CD8-positive, alpha-beta memory T cell (primary cell): ENCODE measurements at places on chromosomes 13 and 19. TPM values are rescaled to one million over a fixed set of nuclear protein-coding genes. Genes with fewer than 3 reads are reported as not detected.

GRCh38 chr19:54696117-54696548 is 28.1 kb upstream of the KIR3DL3 start:
- DNase-seq = no peak
- no peak overlapping the region for H3K4me3 ChIP-seq
- peaks cover 4% of the 10 kb centered on the region for H3K27me3 ChIP-seq

DNA sequence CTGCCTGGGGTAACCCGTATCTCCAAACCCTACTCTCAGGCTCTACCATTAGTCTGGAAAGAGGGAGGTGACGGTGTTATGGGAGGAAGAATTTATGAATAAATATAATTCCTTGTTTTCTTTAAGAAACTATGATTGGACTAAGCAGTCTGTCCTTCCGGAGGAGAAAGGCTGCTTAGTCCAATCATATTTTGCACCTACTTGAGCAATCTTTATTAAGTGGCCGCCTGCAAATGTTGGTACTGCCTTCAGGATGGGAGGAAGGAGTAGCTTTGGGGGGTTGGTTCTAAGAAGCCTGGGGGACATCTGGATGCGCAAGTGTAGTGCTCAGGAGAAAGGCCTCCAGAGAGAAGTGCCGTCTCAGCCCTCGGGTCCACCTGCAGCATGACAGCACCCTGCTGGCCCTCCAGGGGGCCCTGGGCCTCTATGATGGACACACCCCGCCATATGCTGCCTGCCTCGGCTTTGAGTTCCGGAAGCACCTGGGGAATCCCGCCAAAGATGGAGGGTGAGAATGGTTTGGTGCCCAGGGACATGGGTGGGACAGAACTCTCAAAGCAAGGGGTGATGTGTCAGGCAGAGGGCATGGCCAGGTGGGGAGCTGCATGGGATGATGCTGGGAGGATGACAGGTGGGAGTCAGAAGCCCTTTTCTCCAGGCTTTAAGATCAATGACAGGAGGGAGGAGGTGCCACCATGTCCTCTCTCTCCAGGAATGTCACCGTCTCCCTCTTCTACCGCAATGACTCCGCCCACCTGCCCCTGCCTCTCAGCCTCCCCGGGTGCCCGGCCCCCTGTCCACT is 4.1 kb downstream of the ACP4 start:
- H3K27me3 ChIP-seq = no peaks in the 10 kb centered on the region
- no peaks in the 10 kb centered on the region for H3K36me3 ChIP-seq
- H3K4me3 ChIP-seq = no peak overlapping the region
- no peak for DNase-seq
- H3K27ac ChIP-seq = no peak overlapping the region
- no peaks in the 10 kb centered on the region for H3K4me1 ChIP-seq

- no peak overlapping the region for H3K27ac ChIP-seq
- H3K4me3 ChIP-seq = no peak overlapping the region
- H3K27me3 ChIP-seq = no peaks in the 10 kb centered on the region
- DNase-seq = no peak
- H3K4me1 ChIP-seq = no peaks in the 10 kb centered on the region
- no peaks in the 10 kb centered on the region for H3K36me3 ChIP-seq
These were observed 246.9 kb downstream of the DNAJC15 start for GRCh38 chr13:43270130-43270830.

DNA sequence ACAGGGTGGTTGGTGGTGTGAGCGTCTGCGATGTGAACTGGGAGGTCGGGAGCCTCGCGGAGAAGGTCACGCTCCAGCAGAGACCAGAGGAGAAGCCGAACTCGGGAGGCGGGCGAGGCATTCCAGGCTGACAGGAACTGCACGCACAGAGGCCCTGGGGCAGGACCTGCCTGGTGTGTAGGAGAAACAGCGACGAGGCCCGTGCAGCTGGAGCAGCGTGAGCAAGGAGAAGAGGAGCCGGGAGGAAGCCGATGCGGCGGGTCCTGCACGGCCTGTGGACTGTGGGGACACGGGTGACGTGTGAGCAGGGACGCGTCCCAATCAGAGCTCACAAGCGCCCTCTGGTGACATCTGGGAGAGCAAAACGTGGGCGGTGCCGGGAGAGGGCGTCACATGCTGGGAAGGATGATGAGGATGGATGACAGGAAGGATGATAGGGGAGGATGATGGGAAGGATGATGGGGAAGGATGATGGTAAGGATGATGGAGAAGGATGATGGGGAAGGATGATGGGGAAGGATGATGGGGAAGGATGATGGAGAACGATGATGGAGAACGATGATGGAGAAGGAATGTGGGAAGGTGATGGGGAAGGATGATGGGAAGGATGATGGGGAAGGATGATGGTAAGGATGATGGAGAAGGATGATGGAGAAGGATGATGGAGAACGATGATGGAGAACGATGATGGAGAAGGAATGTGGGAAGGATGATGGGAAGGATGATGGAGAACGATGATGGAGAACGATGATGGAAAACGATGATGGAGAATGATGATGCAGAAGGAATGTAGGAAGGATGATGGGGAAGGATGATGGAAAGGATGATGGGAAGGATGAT is 16.1 kb upstream of the MADCAM1 start:
- no peak overlapping the region for H3K27ac ChIP-seq
- H3K27me3 ChIP-seq = no peaks in the 10 kb centered on the region
- H3K4me3 ChIP-seq = no peak overlapping the region

DNA sequence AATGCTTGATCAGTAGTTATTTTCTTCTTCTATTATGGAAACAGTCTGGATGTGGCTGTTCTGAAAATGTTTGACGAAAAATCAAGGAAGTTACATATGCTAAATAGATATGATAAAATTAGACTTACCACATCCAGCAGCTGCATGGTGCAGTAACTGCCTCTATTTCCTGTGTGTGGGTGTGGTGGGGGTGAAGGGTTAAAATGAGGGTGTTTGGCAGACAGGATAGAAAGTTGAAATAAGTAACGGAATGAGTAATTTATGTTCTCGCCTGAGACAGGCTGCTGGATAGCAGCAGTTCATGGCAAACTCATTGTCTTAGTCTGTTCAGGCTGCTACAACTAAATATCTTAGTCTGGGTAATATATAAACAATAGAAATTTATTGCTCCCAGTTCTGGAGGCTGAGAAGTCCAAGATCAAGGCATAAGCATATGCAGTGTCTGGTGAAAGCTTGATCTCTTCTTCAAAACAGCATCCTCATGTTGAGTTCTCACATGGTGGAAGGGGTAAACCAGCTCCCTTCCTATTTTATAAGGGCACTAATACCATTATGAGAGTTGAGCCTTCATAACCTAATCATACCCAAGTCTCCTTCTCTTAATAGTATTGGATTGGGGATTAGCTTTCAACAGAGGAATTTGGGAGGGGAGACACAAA is 1248.9 kb downstream of the SLITRK5 start:
- peaks cover 10% of the 10 kb centered on the region for H3K4me1 ChIP-seq
- no peak overlapping the region for H3K4me3 ChIP-seq
- no peaks in the 10 kb centered on the region for H3K27me3 ChIP-seq
- no peak overlapping the region for H3K27ac ChIP-seq
- no peaks in the 10 kb centered on the region for H3K36me3 ChIP-seq
- DNase-seq = peak; percentile 2

DNA sequence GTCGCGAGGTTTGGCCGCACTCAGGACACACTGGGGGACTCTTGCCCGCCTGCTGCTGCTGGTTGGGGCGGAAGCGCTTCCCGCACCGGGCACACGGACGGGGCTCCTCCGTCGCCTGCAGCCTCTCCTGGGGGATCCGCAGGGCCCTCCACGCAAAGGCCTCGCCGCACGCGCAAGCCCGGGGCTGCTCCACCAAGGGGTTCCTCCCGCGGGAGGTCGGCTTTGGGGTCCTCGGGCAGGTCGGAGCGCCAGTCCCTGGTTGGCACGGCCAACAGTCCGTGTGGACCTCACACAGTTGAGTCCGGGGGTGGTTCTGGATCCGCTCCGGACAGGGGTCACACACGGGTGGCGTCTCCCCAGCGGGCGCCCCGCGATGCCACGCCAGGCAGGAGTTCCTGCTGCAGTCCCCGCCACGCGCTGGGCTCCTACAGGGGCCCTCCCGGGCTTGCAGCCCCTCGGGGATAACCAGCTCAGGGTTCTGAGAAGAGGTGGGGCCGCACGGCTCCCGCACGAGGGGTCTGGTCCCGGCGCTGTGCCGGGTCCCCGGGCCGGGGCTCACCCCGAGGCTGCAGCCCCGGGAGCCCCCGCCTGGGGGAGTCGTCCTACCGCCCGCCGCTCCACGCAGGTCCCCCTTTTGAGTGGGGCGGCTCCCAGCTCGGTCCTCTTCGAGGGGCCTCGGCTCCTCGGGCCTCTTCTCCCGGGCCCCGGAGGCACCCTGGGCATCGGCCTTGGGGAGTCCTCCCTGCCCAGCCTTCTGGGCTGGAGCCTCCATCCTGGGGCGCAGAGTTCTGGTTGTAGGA is 6.2 kb upstream of the ZNF497 start:
- no peaks in the 10 kb centered on the region for H3K4me1 ChIP-seq
- H3K36me3 ChIP-seq = no peaks in the 10 kb centered on the region
- no peaks in the 10 kb centered on the region for H3K27me3 ChIP-seq

DNA sequence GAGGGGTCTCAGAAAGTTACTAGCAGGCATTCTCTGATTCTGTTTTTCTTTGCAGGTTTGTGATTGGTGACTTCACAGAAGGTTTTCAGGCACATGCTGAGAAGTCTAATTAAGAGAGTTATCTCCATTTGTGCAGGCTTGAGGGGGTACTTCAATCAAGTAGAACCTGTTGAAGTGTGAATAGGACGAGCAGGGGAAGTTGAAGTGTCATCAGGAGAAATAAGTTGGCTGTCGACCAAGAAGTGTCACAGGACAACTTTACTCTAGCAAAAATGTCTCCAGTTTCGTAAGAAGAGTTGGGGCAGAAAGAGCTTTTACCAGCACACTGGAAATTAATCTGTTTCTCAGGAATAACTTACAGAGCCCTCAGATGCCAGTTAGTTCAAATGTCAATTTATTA is 576.5 kb upstream of the SLITRK5 start:
- no peak overlapping the region for H3K4me3 ChIP-seq
- no peaks in the 10 kb centered on the region for H3K36me3 ChIP-seq
- H3K27ac ChIP-seq = no peak overlapping the region
- H3K4me1 ChIP-seq = no peaks in the 10 kb centered on the region
- no peak for DNase-seq
- no peaks in the 10 kb centered on the region for H3K27me3 ChIP-seq

DNA sequence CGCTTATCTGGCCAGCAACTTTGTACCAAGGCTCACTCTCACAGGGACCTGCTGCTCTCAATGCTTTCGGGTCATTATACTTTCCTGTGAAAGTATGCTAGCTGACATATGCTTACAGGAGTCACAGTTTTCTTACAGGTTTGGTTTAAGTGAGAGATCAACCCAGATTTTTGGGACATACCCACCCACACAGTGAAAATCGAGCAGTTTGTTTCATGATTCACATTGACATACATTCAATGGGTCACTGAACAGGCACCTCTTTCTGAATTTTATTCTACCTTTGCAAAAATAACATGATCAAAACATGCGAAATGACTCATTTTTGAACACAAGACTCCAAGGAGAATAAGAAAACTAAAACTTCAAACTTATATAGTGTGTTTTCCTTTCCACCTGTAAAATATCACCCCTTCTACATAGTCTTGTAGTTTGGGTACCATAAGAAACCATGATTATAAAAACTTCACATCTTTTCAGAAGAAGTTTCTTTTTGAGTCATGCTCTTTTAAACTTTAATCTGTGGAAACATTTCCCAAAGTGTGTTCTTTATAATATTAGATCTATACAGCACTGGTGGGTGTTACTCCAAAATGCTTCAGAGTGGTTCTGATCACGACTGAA is 44.3 kb upstream of the TEX29 start:
- peaks cover 32% of the 10 kb centered on the region for H3K36me3 ChIP-seq
- H3K27me3 ChIP-seq = no peaks in the 10 kb centered on the region
- no peaks in the 10 kb centered on the region for H3K4me1 ChIP-seq
- no peak for DNase-seq
- no peak overlapping the region for H3K27ac ChIP-seq
- H3K4me3 ChIP-seq = no peak overlapping the region

DNA sequence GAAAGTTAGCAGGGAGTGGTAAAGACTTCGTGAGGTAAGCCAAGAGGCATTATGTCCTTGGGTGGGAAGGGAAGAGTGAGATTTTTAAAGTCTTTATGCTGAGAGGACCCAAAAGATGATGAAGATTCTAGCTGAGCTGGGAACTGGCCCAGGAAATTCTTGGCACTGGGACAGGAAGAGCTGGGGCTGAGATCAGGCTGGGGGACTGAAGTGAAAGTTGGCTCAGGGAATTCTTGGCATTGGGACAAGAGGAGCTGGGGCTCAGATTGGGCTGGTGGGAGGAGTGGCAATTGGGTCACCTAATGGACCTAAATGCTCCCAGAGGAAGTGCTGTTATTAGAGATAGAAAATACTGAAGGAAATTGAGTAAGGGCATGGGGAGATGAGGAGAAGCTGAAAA is 8.8 kb downstream of the SCEL start:
- DNase-seq = no peak
- no peak overlapping the region for H3K27ac ChIP-seq
- no peaks in the 10 kb centered on the region for H3K27me3 ChIP-seq
- H3K4me1 ChIP-seq = no peaks in the 10 kb centered on the region
- no peak overlapping the region for H3K4me3 ChIP-seq
- H3K36me3 ChIP-seq = no peaks in the 10 kb centered on the region

- H3K4me3 ChIP-seq = no peak overlapping the region
- no peaks in the 10 kb centered on the region for H3K4me1 ChIP-seq
- no peak for DNase-seq
- no peaks in the 10 kb centered on the region for H3K36me3 ChIP-seq
- H3K27ac ChIP-seq = no peak overlapping the region
These were observed 527.6 kb downstream of the LMO7 start for GRCh38 chr13:76163761-76164160.

GRCh38 chr19:46428239-46429135 is at the start of gene PNMA8C:
TSS of gene PNMA8C (minus strand) at chr19:46428936. CDS start at chr19:46428359, 577 bp downstream.
- no peaks in the 10 kb centered on the region for H3K36me3 ChIP-seq
- H3K4me1 ChIP-seq = peaks cover 12% of the 10 kb centered on the region
- peak within 1 kb of the TSS; percentile 47 for H3K4me3 ChIP-seq
- no peak within 1 kb of the TSS for H3K27ac ChIP-seq
- DNase-seq = peak; percentile 26

The SYNGR4 gene
- total RNA-seq = not detected

The CEACAM7 gene
- total RNA-seq = not detected

The CRB3 gene
- 0.88 TPM for total RNA-seq

The ZNF160 gene
- 20.9 TPM for total RNA-seq

The ZNF506 gene
- total RNA-seq = 28.3 TPM

The ZNF667 gene
- total RNA-seq = 0.74 TPM

The ERICH6B gene
- not detected for total RNA-seq

The KLK2 gene
- total RNA-seq = not detected
